ENCODE measurements at places on chromosomes 13 and 19.

DNA sequence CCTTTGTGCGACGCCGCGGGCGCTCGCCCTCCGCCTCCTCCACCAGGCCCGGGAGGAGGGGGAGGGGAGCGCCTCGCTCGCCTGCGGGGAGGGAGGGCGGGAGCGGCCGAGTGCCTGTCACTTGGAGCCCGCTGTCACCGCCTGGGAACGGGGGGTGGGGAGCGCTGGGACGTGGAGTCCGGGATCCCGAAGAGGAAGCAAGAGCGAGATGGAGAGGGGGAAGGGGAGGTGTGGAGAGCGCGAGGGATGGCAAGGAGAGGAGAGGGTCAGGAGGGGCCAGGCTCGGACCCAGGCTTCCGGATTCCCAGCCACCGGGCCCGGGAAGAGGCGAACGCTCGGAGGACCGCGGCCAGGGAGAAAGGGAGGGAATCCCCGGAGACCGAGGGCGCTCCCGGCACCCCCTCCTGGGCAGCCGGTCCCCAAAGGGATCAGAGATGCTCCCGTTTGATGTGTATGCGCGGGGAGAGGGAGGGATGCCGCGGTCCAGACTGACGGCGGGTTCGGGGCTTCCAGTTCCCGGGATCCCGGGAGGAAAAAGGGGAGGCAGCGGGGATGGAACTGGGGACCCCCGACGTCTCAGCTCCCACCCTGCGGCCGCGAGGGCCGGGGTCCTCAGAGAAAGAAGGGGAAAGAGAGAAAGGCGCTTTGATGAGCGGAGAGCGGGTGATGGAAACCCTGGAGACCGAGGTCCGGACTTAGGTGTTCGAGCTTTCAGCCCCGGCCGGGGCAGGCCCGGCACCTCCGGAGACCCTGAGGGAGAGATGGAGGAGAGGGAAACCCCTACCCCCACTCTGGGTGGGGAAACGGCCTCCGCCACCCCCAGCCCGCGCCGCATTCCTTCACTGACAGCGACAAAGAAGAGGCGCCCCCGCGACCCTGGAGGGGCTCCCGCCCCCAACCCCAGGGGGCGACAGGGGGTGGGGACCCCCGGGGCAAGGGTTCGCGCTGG is 4.7 kb upstream of the DPF1 start:
- DNase-seq: no peak

- no peak for DNase-seq
These were observed 7.0 kb downstream of the CRYL1 start for GRCh38 chr13:20518660-20519100.

GRCh38 chr13:113153810-113154748 is 4.4 kb upstream of the PROZ start:
- no peak for DNase-seq

DNA sequence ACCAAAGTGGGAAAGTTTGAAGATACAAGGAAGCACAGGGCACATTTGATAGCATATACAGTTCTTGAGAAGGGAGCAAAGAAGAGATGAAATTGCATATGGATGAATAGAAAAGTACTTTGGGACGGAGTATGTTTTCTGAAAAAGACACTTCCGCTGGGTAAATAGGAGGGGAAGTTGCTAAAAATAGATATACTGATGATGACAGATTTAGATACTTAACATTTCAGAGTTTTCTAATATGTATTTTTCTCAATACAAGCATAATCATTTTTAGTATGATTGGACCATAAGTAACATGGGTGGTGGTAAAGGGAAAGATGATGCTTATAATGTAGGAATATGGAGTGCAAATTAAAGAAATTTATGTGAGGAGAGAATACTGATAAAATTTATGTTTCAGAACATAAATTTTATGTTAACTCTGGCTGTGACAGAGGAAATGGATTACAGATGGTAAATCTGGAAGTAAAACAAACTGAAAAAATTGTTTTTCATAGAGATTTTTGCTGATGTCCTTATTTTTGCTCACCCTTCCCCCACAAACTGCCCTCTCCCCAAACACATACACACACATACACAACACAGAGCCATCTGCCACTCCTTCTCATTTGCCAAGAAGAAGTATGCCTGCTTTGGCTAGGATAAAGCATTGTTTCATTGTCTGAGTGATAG is 583.9 kb upstream of the MIR17HG start:
- DNase-seq: no peak

- no peak for DNase-seq
These were observed 5.4 kb upstream of the NLRP7 start for GRCh38 chr19:54952591-54953344.

- DNase-seq: no peak
These were observed 140.6 kb downstream of the KDM4B start for GRCh38 chr19:5109560-5109959.
